ENCODE measurements at places on chromosomes 2 and 18.
A peak's percentile ranks its signal among the peaks of the same experiment; 100 is the strongest.

DNA sequence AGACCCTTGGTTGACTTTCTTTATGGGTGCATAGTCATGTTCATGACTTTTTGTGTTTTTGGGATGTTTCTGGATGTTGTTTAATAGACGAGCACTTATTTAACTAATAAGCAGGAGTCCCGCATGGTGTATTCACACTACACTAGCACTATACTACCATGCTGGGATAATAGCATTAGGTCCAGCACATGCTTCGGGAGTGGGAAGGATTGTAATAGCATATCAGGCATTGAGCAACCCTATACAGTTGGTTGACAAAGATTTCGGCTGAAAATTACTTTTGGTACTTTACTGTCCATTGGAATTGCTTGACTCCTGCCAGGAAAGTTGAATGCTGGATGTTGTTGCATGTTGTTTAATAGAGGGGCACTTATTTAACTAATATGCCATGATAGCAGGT lies 2.8 kb downstream of the SH3RF3 start:
- DNase-seq: no peak

GRCh38 chr2:8682719-8683667 lies 1.1 kb downstream of the ID2 start:
- peak; percentile 54 for DNase-seq

DNA sequence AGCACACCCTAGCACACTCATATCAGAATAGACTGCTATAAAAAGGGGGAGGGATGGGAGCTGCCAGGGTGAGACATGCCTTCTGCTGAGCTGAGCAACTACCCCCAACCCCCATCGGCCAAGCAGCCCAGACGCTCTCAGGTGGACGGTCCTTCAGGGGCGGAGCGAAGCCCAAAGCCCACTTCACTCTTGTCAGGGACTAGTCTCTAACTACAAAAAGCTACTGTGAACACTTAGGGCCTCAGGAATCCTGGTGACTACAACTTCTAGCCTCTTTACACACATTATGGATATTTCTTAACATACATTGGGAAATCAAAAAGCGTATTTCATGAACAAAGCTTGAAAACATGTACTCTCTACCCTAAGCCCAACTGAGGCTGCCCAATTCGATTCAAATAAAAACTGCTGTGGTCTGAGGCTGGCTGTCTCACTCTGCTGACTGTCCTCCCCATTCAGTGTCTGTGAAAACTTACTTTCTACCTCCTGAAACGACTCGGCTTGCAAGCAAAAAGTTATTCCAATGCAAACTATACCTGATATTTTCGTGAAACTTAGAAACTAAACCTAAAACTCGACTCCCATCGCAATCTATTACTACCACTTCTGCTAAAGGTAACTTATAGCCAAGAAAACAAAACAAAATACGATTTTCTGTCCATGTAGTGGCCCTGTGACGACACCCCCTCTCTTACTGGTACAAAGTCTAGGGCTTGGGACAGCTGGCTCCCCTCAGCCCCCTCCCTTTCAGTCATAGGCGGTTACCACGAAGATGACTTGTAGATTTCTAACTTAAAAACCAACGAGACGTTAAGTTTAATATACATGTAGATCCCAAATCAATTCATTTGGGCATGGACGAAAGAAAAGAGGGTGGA lies 1.2 kb downstream of the SERTAD2 start:
- DNase-seq: peak; percentile 49

- DNase-seq: no peak
Observed at GRCh38 chr2:231523451-231524285, 6.6 kb downstream of the NMUR1 start.

GRCh38 chr2:120570001-120570400 lies 165.7 kb upstream of the GLI2 start:
- no peak for DNase-seq

DNA sequence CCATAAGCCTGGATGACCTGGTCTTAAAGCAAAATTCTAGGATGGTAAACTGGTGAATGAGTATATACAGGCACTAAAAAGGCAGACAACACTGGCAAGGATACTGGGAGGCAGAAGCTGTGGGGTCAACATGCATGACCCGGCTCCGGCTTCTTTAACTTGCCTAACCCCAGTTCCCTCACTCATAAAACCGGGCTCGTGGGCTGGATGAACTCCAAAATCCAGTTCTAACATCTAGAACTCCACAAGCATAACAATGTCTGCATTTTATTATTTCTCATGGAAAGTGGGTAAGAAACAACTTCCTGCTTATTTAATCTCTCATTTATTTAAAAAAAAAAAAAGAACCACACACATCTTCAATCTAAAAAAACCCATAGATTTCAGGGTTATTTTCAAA lies 57.3 kb downstream of the FARSB start:
- no peak for DNase-seq

Measured in NCI-H526 treated with DMSO at 0.1 percent for 48 hours (cell line).